ENCODE measurements at places on chromosomes 5 and 9.

- no peak for DNase-seq
Observed at GRCh38 chr5:150066901-150067396, 19.4 kb downstream of the CSF1R start.

DNA sequence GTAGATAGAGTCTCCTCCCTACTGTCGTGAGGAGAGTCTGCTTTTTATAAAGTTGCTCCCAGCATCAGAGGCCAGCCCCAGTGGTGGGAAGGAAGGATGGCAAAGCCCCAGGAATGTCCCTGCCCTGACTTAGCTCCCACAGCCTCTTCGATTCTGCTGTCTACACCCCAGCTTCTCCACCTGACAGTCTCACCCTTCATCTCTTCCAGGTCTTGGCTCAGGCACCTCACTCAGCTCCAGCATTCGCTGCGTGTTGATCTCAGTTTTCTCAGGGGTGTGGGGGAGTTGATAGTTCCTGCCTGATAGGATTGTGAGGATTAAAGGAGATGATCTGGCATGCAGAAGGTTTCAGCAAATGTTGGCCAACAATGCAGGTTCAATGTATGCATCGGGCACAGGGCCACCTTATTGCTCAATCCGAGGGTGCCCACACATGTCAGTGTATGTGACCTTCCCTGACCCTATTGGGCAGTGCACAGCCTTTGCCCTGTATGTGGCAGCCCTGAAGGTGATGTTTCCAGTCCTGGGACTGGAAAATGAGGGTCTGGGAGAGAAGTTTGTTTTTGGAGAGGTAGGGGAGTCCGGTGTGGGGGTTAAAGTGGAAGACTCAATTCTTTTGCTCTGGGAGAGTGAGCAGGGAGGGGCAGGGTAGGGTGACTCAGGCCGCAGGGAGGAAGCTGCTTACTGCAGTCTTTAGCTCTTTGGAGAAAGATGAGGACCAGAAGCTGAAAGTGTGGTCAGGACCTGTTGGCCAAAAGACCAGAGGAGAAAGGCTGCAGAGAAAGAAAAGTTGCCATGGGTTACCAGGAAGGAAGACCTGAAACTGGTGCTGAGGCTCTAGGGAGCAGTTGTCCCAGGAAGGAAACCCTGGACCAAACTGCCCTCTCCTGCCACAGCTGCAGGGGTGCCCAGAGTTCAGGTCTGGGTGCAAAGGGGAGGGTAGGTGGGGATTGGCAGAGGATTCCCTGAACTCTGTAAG lies 153.2 kb downstream of the MACROH2A1 start:
- no peak for DNase-seq

- DNase-seq: no peak
Observed at GRCh38 chr9:125747053-125747764, at the start of gene PBX3. Gene PBX3, plus strand, starts transcription at chr9:125747373.

GRCh38 chr9:84781458-84781857 lies 111.9 kb downstream of the NTRK2 start:
- no peak for DNase-seq

DNA sequence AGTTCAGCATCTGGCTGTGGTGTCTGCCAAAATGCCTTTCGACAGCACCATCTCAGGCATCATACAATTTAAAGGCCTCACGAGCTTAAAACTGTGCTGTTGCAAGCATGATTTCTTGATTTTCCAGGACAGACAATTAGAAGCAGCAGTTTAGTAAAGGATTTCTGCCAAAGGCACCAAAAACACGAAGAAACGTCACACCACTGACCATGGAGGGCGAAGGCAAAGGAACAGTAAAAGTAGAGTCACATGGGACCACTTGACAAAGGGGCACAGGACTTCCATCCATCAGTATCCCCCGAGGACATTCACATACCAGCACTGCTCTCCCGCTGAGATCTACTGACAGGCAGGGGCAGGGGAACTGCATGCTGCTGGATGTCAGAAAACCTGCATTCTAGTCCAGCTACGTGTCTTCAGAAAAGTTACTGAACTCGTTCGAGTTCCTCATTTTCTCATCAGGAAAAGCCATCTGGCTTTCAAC lies 70.4 kb upstream of the FBXW11 start:
- no peak for DNase-seq

DNA sequence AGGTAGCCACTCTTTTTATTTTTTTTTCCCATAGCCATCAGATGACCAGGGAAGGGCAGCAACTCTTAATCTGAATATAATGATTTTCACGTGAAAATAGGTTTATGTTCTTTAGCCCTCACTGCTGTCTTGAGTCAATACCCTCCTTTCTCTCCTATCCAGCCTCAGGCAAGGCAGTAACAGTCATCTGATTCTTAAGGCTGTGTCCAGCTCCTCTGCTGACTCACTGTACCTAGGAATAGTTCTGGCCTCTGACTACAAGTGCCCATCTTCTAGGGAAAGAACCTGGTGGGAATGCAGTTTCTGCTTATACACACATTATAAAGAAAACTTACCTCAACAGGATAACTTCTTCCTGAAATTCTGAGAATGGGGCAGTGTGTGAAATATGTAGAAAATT lies 30.7 kb downstream of the DHX29 start:
- DNase-seq: no peak

- DNase-seq: no peak
Observed at GRCh38 chr9:126152622-126153362, 173.8 kb upstream of the MVB12B start.

- no peak for DNase-seq
Observed at GRCh38 chr9:108549184-108549583, 306.6 kb downstream of the ACTL7B start.

DNA sequence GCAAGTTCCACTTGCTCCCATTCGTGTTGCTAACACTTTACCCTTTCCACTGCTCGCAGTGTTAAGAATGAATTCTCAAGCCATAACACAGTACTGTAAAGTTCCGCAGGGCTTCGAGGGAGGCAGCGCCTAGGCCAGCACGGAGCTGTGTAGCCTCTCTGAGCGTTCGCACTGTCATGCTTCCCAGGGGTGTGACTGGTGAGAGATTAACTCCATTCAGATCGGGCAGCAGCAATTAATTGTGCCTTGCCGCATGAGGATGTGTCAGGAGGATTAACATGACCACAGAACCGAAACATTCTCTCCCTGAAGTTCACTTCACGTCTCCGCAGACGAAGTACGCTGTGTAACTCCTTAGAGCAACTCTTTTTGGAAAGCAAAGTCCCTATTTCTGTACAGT lies 23.2 kb downstream of the ZBTB34 start:
- DNase-seq: no peak

DNA sequence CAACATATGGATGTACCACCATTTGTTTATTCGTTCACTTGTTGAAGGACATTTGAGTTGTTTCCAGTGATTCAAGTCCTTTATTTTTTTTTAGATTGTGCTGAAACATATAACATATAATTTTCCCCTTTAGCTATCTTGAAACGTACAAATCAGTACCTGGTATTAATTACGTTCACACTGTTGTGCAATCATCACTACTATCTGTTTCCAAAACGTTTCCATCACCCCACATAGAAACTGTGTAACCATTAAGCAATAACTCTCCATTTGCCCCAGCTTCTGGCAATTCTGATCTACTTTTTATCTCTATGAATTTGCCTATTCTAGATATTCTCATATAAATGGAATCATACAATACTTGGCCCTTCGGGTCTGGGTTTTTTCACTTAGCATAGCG lies 116.0 kb downstream of the FGF1 start:
- DNase-seq: no peak
